ENCODE measurements at places on chromosomes 12 and 14.

DNA sequence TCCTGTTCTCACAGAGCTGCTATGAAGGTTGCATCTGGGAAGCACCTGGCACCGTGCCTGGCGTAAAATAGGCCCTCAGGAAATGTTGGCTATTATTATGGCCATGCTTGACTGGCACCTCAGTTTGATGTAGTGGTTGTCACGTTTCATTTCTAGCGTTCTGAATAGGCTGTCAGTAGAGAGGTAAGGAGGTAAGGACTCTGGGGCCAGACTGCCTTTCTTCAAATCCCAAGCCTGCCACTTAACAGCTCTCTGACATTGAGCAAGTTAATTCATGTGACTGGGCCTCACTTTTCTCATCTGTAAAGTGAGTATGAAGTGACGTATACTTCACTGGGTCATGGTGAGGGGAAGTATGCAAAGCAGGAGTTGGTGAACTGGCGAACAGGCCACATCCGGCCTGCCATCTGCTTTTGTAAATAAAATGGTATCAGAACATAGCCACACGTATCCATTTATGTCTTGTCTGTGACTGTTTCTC lies 196.2 kb downstream of the CACNA1C start:
- no peak for DNase-seq

GRCh38 chr14:23125933-23126524 lies 7.0 kb upstream of the CEBPE start:
- no peak for DNase-seq

DNA sequence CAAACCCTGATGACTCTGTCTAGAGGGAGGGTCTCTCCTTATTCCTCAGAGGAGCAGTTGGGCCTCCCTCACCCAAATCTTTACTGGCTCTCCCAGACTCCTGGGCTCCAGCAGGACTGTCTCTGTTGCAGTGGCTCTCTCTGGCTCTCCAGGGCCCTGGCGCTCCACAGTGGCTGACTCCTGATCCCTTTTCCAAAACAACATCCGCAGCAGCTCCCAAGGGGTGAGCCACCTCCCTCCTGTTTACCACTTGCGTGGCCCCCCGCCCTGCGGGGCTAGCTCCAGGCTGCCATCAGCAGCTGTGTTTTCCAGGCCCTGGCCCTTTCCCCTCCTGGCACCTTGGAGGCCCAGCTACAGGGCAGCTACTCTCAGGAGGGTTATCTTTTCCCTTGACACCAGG lies 123.5 kb downstream of the CALM1 start:
- DNase-seq: no peak

DNA sequence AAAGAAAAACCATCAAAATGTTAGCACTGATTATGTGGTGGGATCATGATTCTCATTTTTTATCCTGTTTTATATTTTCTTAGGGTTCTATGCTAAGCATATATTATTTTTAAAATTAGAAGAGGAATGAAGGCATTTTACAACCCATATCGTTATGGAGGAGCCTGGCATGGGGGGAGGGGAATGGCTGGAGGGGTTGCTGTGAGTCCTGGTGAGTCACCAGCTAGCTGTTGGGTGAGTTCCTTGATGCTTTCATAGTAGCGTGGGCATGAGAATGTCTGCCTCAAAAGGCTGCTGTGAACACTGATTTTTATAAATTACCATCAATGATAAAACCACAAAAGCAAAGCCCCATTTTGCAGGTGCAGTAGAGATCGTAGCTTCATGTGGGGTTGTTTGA lies 46.9 kb downstream of the C14orf132 start:
- peak; percentile 34 for DNase-seq

All from AG04450 (cell line).